ENCODE measurements at places on chromosomes 11 and 22.

DNA sequence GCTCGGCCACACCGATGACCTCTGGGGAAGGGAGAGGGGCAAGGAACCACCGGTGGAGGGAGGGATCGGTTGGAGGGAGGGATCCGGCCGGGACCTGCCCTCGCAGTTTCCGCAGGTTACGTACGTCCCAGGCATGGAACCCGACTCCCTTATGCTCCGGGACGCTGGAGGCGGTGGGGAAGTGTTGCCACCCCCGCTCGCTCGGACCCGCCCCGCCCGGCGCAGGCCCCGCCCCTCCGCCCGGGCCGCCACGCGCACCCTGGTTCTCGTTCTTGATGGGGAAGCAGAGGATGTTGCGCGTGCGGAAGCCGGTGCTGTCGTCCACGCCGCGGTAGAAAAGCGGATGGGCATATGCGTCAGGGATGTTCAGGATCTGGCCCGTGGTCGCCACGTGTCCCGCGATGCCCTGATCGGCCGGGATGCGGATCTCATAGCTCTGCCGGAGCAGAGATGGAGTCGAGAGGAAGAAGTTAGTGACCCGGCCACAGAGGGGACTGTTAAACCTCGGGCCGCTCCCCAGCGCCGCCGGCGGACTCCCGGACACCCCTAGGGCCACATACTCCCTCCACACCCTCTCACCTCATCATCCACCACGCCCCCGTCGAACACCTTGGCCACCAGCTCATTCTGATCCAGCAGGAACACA, 89.8 kb downstream of the PDE2A start:
- DNase-seq = no peak

DNA sequence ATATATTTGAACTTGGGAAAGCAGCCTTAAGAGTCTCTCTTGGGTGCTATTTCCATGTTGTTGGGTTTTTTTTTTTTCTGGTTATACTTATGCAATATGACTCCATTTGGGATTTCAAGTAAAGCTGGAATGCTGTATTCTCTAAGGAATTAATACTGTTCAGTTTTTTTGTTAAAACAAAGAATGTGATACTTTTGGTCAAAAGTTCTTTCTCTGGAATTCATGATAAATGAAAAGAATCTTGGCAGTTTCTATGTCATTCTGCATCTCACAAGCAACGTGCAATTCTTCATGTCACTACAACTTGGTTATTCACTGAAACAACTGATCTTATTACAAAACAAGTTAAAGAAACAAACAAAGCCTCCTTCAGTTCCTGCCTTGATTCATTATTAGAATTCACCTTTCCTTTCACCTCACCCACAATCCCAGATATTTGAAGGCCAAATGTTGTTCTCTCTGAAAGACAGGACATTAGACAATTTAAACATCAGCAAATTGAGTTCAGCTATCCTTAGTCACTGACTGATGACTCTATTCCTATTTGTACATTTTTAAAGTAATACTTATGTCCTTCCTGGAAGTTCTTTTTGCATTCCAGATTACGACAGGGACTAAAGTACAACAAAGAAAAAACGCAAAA, 176.2 kb downstream of the SBF2 start:
- DNase-seq = no peak

DNA sequence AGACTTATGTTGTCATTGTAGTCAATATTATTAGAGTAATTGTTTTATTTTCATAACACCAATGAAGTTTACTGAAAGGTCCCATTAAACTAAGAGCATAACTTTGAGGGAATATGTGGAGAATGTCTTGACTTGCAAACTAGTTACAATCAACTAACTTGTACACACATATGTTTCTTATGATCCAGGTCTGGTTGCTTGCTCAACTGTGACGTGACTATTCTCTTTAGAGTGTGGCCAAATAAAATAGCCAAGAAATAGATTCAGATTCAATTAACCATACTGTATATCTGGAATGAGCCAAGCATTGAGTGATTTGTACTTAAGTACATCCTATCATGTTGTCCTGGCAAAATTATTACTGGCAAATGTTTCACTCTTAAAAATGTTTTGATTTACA, 101.7 kb downstream of the METTL15 start:
- DNase-seq = no peak

DNA sequence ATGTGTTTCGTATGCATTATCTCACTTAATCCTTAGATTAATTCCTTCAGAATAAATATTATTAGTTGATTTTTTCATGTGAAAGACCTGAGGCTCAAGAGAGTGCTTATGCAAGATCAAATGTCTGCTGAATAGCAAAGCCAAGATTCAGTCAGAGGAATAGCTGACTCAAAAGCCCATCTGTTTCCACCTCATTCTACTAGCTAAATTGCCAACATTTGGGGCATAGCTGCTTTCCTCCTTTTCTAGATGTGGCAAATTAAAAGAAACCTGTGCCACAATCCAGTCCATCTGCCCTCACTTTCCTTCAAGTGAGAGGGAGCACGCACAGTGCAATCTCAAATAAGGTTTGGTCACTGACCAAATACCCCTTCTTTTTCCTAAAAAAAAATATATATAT, 121.1 kb downstream of the PAX6 start:
- DNase-seq = no peak

GRCh38 chr11:66045177-66045639, 3.8 kb downstream of the GAL3ST3 start:
- DNase-seq = no peak

DNA sequence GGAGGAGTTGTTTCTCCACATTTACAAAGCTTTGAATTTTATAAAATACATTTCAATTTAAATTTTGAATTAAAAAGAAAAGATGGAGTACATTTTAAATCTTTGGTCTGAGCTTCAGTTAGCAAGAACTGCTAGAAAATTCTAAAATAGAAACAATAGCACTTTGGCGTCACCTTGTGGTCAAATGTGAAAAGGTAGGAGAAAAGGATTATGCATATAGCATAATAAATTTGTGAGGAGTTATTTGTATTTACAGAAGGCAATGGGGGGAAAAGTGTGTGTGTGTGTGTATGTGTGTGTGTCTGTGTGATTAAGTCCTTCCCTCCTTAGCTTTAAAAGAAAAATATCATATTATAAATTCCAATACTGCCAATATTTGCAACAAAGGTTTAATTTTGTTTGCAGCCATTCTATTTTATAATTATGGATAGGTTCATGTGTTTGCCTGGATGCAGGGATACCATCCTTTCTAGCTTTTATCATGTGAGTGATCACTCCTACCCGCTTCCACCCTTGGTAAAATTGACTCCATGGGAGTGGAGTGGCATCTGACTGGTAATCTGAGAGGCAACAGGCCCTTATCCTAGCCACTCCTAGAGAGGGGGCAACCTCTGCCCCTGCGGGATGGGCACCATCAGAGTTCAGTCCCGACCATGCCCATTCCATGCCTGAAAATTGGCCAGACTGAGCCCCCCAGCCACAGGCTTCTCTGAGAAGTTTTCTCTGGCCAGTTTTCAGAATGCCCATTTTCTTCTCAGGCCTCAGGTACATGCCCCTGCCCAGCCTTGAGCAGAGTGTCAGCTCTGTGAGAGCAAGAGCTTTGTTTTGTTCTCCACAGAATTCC, 13.6 kb upstream of the LGR4 start:
- no peak for DNase-seq

DNA sequence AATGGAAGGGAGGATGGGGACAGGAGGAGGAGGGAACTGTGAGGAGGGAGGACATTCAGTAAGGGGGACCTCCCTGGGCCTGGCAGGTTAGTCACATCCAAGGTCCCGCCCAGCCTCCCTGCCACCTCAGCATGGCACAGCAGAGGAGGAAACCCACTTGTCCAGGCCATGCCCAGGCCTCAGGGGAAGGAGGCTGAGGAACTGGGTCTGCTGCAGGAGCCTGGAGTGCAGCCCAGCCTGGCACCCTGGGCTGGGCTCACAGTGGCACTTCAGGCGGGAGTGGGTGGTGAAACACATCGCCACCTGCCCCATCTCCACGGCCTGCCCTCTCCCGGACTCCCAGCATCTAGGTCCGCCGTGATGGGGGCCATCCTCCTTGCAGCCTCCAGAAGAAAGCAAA, 17.2 kb upstream of the KLHL35 start:
- DNase-seq = no peak

- no peak for DNase-seq
Observed at GRCh38 chr22:32317524-32317923, 40.1 kb upstream of the RFPL3 start.

All from SIG-M5 (cell line).